ENCODE measurements at places on chromosomes 16 and 17.

DNA sequence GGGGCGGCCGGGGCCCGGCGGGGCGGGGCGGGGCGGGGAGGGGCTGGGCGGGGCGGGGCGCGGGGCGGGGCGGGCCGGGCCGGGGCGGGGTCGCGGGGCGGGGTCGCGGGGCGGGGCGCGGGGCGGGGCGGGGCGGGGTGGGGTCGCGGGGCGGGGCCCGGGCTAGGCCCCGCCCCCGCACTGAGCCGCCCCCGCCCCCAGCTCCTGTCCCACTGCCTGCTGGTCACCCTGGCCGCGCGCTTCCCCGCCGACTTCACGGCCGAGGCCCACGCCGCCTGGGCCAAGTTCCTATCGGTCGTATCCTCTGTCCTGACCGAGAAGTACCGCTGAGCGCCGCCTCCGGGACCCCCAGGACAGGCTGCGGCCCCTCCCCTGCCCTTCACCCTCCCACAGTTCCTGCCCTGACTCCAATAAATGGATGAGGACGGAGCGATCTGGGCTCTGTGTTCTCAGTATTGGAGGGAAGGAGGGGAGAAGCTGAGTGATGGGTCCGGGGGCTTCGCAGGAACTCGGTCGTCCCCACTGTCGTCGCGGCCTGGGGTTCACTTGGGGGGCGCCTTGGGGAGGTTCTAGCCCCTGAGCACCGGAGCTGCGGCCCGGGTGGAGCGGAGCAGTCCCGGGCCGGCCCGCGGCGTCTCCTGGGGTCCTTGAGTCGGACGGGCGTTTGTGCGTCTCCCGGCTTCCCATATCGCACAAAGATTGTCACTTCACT, 795 bp upstream of the HBM start:
- DNase-seq, result no peak

DNA sequence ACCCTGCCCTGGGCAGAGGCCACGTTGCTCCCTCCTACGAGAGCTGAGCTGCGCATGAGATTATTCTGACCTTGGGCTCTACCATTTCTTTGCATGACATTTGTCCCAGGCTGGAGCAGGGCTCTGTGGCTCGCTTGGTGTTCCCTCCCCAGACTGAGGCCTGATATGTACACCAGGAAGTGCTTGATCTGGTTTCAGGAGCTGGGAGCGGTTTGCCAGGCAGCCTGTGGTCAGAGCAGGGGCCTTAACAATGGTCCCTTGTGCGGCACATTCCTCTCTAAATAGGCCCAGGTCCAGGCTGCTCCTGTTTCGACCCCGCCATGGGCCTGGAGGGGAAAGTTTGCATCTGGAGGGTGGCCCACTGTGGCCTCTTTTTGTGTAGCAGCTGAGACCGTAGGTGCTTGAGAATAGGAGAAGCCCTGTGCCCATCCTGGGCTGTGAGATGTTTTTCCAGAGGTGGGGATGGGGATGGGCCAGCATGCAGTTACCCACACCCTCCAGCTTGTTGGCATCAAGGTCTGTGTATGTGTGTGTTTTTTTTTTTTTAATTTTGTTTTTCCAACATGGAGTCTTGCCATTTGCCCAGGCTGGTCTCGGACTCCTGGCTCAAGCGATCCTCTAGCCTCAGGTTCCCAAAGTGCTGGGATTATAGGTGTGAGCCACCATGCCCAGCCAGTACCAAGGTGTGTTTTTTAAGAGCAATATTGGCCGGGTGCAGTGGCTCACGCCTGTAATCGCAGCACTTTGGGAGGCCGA, 253.9 kb downstream of the SEC14L1 start:
- DNase-seq, result no peak

DNA sequence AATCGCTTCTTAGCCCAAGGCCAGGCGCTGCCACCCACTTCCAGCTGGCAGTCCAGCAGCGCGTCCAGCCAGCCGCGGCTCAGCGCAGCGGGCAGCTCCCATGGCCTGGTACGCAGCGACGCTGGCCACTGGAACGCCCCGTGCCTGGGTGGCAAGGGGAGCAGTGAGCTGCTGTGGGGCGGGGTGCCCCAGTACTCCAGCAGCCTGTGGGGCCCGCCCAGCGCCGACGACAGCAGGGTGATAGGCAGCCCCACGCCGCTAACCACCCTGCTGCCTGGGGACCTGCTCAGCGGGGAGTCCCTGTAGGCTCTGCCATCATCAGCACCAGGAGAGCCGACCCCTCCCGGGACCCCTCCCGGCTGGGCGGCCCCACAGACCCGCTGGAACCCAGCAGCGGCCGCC, 24.0 kb downstream of the TMC6 start:
- no peak for DNase-seq

DNA sequence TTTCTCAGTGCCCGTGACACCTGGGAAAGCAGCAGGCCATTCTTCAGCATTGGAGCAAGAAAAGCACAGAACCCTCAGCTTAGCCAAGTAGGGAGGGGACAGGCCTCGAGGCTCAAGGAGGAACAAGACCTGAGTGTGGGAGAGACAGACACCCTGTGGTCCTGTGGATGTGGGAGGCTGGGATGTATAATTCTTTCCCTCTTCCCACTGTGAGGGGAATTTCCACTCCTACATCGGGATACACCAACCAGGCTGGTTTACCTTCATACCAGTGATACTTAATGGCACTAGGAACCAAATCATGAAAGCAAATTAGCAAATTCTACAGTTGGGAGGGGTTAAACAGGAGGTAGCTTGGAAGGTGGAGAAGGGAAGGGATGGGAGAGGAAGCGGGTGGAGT, 41.7 kb downstream of the LYRM1 start:
- DNase-seq, result no peak

GRCh38 chr17:2347805-2348685, 10.7 kb downstream of the SGSM2 start:
- DNase-seq, result no peak

All from thyroid gland (tissue), 4 donors.